ENCODE measurements at places on chromosomes 6 and 20. TPM values are rescaled to one million over a fixed set of nuclear protein-coding genes. Genes with fewer than 3 reads are reported as not detected.

The SLC26A8 gene
- under 0.01 TPM for total RNA-seq

The OPRL1 gene
- total RNA-seq = 2.0 TPM

The SMPDL3A gene
- total RNA-seq = 2.4 TPM

The ZBTB46 gene
- 7.2 TPM for total RNA-seq

The FILIP1 gene
- total RNA-seq = 10.5 TPM

The GID8 gene
- total RNA-seq = 52.9 TPM

The RIPPLY2 gene
- not detected for total RNA-seq

The MRS2 gene
- total RNA-seq = 14.4 TPM

The MMP24 gene
- 0.78 TPM for total RNA-seq

The MTFR2 gene
- 4.5 TPM for total RNA-seq

The DIDO1 gene
- total RNA-seq = 41.4 TPM

The CAPN11 gene
- 0.67 TPM for total RNA-seq

The SLC16A10 gene
- total RNA-seq = not detected

The TREML1 gene
- total RNA-seq = not detected

The WFDC5 gene
- not detected for total RNA-seq

The CD109 gene
- 17.3 TPM for total RNA-seq
